Activated naive CD8-positive, alpha-beta T cell treated with anti-CD3 and anti-CD28 coated beads, Interleukin-2, amount 10 ng/mL, durations not matched to agents 7 days and 5 days (primary cell): ENCODE measurements at places on chromosomes 13 and 19.
A peak's percentile ranks its signal among the peaks of the same experiment; 100 is the strongest.

GRCh38 chr13:74966275-74966674 lies 515.7 kb downstream of the TBC1D4 start:
- no peak overlapping the region for H3K4me3 ChIP-seq
- H3K4me1 ChIP-seq = no peaks in the 10 kb centered on the region
- DNase-seq = no peak
- H3K36me3 ChIP-seq = no peaks in the 10 kb centered on the region
- H3K27ac ChIP-seq = no peak overlapping the region
- H3K27me3 ChIP-seq = no peaks in the 10 kb centered on the region

DNA sequence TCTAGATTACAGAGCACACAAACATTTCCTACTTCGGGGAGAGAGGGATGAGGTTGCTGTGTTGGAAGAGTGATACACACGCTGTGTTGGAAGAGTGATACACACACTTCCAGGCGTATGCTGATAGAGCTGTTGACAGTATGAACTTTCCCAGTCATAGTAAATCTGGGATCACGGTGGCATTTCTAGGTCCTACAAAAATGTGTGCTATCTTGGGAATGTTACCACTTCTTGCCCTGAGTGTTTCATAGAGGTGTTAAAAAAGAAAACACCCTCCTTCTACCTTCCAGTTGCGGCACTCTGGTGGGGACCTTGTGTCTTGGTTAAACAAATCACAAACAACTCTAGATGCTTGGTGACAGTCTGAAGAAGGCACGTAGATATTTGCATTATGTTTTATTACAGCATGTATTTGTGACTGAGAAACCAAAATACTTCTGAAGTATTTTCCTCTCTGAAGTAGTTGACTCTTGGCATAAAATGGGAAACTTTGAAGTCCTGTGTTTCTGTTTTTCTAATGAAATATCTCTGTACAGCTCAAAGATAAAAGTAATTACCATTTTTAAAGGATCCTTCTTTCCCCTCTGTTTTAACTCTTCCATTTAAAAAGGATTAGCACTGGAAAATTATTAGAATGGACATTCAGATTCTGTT lies 52.5 kb downstream of the ARHGAP35 start:
- no peak overlapping the region for H3K4me3 ChIP-seq
- peaks cover 9% of the 10 kb centered on the region for H3K36me3 ChIP-seq
- H3K27me3 ChIP-seq = no peaks in the 10 kb centered on the region
- no peak for DNase-seq
- H3K27ac ChIP-seq = no peak overlapping the region
- peaks cover 30% of the 10 kb centered on the region for H3K4me1 ChIP-seq

DNA sequence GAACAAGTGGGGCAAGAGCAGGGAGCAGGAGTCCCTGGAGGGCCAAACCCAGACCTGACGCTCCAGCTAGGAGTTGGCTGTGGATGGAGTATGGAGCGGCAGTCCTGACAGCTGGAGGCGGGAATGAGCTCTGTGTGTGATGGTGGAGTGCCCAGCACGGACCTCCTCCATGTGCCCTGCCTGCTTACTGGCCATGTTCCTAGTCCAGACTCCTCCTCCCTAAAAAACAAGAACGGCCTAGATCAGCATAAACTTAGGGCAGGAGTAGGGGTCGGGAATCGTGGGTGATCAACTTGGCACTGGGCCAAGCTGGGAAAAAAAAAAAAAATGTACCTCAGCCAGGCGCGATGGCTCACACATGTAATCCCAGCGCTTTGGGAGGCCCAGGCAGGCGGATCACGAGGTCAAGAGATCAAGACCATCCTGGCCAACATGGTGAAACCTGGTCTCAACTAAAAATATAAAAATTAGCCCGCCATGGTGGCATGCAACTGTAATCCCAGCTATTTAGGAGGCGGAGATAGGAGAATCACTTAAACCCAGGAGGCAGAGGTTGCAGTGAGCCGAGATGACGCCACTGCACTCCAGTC lies 29.5 kb downstream of the LTBP4 start:
- no peak for DNase-seq
- no peak overlapping the region for H3K27ac ChIP-seq
- no peak overlapping the region for H3K4me3 ChIP-seq
- H3K27me3 ChIP-seq = peaks cover 14% of the 10 kb centered on the region

GRCh38 chr13:72199640-72200039 lies 332.6 kb upstream of the DACH1 start:
- no peaks in the 10 kb centered on the region for H3K36me3 ChIP-seq
- H3K27ac ChIP-seq = no peak overlapping the region
- DNase-seq = no peak
- no peaks in the 10 kb centered on the region for H3K27me3 ChIP-seq
- no peak overlapping the region for H3K4me3 ChIP-seq
- H3K4me1 ChIP-seq = no peaks in the 10 kb centered on the region

- peaks cover 1% of the 10 kb centered on the region for H3K36me3 ChIP-seq
- no peaks in the 10 kb centered on the region for H3K4me1 ChIP-seq
- H3K27ac ChIP-seq = no peak overlapping the region
- DNase-seq = no peak
- no peak overlapping the region for H3K4me3 ChIP-seq
These were observed 16.6 kb downstream of the PRKCSH start for GRCh38 chr19:11451871-11452619.

- H3K27ac ChIP-seq = no peak overlapping the region
- no peaks in the 10 kb centered on the region for H3K36me3 ChIP-seq
- H3K4me1 ChIP-seq = no peaks in the 10 kb centered on the region
These were observed 541.0 kb upstream of the KLF12 start for GRCh38 chr13:74675182-74675581.

GRCh38 chr19:16002406-16003384 lies 53.9 kb downstream of the OR10H4 start:
- H3K4me3 ChIP-seq = peak overlapping the region; percentile 84
- peaks cover 1% of the 10 kb centered on the region for H3K36me3 ChIP-seq
- H3K27ac ChIP-seq = peak overlapping the region; percentile 93
- DNase-seq = no peak
- H3K4me1 ChIP-seq = peaks cover 24% of the 10 kb centered on the region
- H3K27me3 ChIP-seq = no peaks in the 10 kb centered on the region

- no peaks in the 10 kb centered on the region for H3K4me1 ChIP-seq
- no peak overlapping the region for H3K4me3 ChIP-seq
- no peak for DNase-seq
- no peaks in the 10 kb centered on the region for H3K27me3 ChIP-seq
These were observed 67.8 kb upstream of the FBXL3 start for GRCh38 chr13:77094773-77095172.

GRCh38 chr13:31424130-31424729 lies 224.5 kb downstream of the B3GLCT start:
- H3K4me3 ChIP-seq = no peak overlapping the region
- H3K4me1 ChIP-seq = peaks cover 3% of the 10 kb centered on the region
- no peak overlapping the region for H3K27ac ChIP-seq

- peaks cover 4% of the 10 kb centered on the region for H3K4me1 ChIP-seq
- H3K27me3 ChIP-seq = no peaks in the 10 kb centered on the region
- H3K27ac ChIP-seq = no peak overlapping the region
- peaks cover 4% of the 10 kb centered on the region for H3K36me3 ChIP-seq
These were observed 24.5 kb upstream of the AKT2 start for GRCh38 chr19:40309666-40310065.

DNA sequence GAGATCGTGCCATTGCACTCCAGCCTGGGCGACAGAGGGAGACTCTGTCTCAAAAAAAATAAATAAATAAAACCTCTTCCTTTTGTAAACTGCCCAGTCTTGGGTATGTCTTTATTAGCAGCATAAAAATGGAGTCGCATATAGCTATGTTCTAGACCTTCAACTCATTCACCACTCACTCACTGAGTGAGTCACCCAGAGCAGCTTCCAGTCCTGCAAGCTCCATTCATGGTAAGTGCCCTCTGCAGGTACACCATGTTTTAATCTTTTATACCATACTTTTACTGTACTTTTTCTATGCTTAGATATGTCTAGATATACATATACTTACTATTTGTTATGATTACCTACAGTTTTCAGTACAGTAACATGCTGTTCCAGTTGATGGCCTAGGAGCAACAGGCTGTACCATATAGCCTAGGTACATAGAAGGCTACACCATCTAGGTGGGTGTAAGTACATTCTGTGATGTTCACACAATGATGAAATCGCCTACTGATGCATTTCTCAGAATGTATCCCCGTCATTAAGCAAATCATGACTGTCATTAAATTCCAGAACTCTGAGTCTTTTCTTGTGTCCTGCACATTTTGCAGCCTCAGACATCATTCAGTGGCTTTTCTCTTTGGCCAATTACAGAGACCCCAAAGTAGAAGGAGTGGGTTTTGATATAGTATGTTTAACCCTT lies 13.7 kb upstream of the FARP1 start:
- no peak overlapping the region for H3K27ac ChIP-seq
- H3K36me3 ChIP-seq = no peaks in the 10 kb centered on the region
- H3K4me1 ChIP-seq = no peaks in the 10 kb centered on the region

DNA sequence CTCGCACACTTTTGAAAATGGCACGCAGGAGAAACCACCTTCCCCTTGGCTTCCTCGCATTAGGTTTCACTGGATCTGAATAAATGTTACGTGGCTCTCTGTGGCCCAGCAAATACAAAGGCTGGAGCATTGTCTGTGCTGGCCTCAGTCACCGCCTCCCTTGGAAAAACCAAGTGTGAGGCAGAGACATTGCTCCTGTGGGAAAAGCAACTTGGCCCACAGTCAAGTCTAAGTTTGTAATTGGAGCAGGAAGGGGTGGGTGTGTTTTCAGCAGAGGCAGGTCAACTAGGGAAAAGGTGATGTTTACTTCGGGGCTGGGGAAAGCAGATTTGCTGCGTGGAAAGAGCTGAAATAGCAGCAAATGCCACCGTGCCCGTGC lies 101.6 kb downstream of the IRS2 start:
- H3K4me1 ChIP-seq = no peaks in the 10 kb centered on the region
- DNase-seq = no peak

GRCh38 chr13:99626461-99627082 lies 125.3 kb downstream of the TM9SF2 start:
- no peak overlapping the region for H3K27ac ChIP-seq
- H3K27me3 ChIP-seq = no peaks in the 10 kb centered on the region
- peaks cover 18% of the 10 kb centered on the region for H3K4me1 ChIP-seq
- H3K36me3 ChIP-seq = no peaks in the 10 kb centered on the region

DNA sequence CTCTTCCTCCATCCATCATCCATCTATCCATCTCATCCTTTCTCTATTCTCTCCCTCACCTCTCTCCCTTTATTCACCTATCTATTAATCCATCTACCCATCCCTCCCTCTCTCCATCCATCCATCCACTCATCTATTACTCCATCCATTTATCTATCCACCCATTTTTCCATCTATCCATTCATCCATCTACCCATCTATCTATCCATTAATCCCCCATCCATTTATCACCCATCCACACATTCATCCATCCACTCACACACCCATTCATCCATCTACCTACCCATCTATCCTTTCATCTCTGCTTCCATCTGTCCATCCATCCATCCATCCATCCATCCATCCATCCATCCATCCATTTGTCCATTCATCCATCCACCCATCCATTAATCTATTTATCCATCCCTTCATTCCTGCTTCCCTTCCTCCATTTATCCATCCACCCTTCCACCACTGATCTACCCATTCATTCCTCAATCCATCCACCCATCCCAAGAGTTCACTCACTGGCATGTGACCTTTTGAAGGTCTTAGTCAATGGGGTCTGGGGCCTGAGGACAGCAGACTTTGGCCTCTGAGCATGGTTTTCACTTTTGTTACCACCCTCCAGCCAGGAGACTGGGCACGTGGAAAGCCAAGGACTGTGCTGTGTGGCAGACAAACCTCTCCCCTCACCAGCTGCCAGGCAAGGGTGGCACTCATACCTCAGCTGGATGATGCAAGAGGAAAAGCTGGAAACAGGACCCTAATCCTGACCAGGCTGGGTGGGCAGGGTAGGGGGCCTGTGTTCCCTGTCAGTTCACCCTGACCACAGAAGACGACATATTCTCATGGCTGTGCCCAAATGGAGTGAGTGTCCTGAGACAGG lies 126.7 kb downstream of the URI1 start:
- H3K36me3 ChIP-seq = no peaks in the 10 kb centered on the region
- peak overlapping the region; percentile 12 for H3K27ac ChIP-seq
- peaks cover 2% of the 10 kb centered on the region for H3K27me3 ChIP-seq
- DNase-seq = no peak
- no peak overlapping the region for H3K4me3 ChIP-seq
- peaks cover 8% of the 10 kb centered on the region for H3K4me1 ChIP-seq

DNA sequence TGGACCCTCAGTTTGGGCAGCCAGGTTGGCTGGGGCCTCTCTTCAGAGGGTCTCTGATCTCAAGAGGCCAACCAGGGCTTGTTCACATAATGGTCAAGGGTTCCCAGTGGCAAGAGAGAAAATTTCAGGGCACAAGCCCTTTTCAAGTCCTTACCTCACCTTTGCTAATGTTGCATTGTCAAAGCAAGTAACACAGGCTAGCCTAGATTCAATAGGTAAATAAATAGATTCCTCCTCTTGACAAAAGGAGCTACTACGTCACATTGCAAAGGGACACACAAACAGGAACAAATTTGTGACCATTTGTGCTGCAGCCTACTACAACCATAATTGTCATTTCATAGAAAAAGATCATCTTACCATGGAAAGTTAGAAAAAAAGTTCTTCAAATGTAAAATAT lies 33.9 kb upstream of the FRY start:
- no peak overlapping the region for H3K27ac ChIP-seq
- H3K4me1 ChIP-seq = no peaks in the 10 kb centered on the region
- no peaks in the 10 kb centered on the region for H3K36me3 ChIP-seq

GRCh38 chr13:91647361-91647990 lies 249.1 kb downstream of the GPC5 start:
- H3K4me3 ChIP-seq = no peak overlapping the region
- no peaks in the 10 kb centered on the region for H3K27me3 ChIP-seq
- H3K27ac ChIP-seq = no peak overlapping the region
- DNase-seq = no peak

DNA sequence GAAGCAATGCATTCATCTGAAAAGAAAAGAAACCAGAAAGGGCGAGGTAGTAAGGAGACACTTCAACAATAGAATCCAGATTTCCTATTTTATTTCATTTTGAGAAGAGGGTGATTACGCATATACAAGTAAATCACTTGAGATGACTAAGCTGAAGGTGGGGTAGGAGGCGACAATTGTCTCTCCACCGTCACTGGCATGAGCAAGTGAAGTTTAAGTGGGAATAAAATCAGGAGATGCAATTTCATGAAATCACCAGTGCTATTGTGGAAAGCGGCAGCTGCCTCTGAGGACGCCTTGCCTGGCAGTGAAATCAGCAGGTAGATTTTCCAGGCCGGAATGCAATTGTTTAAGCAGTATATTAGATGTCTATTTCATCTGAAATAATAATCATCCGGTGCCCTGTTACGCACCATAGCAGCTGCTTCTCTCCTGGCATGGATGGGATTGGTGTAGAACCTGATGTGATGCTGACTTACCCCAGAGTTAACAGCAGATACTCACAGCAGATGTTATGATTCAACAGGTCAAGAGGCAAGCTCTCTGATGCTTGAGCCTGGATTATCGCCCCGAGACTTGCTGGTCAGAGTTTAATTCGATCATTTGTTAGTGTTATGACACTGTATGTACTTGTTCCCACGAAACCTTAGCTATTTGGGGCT lies 64.3 kb downstream of the RASL11A start:
- H3K27me3 ChIP-seq = peaks cover 4% of the 10 kb centered on the region
- H3K36me3 ChIP-seq = no peaks in the 10 kb centered on the region
- H3K27ac ChIP-seq = no peak overlapping the region
- no peak for DNase-seq
- peaks cover 1% of the 10 kb centered on the region for H3K4me1 ChIP-seq
- H3K4me3 ChIP-seq = no peak overlapping the region
